Endodermal cell (in vitro differentiated cells): ENCODE measurements at places on chromosomes 4 and X. TPM values are rescaled to one million over a fixed set of nuclear protein-coding genes. Genes with fewer than 3 reads are reported as not detected.
A peak's percentile ranks its signal among the peaks of the same experiment; 100 is the strongest.

The NLGN3 gene
- total RNA-seq: 0.88 and 1.3 TPM in 2 replicates

GRCh38 chrX:39439906-39440798, 638.9 kb downstream of the MID1IP1 start:
- DNase-seq: no peak
- H3K4me1 ChIP-seq: peaks cover 4% of the 10 kb centered on the region
- H3K27me3 ChIP-seq: no peaks in the 10 kb centered on the region
- no peaks in the 10 kb centered on the region for H3K36me3 ChIP-seq

The PLAC8 gene
- total RNA-seq: 1.8 and 2.0 TPM in 2 replicates

The SMIM10 gene
- 1.2 and 1.6 TPM in 2 replicates for total RNA-seq

DNA sequence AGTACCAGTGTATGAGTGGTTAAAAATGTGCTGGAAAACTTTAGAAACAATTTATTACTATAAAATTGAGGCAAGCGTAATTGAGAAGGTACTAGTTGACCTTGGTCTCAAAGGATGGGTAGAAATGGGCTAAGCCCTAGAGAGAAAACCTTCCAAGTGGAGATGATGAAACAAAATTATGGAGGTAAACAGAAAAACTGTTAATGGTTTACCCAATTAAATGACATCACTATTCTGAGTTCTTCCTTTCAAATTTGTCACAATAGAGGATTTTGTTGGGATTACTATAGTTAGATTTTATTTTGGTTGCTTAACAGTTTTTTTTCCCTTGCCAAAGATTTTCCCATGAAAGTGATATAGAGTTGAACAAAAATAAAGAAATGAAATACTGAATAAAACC, 1302.5 kb upstream of the TENM3 start:
- no peaks in the 10 kb centered on the region for H3K27me3 ChIP-seq
- H3K36me3 ChIP-seq: no peaks in the 10 kb centered on the region
- no peaks in the 10 kb centered on the region for H3K4me1 ChIP-seq
- no peak overlapping the region for H3K27ac ChIP-seq

The SUPT20HL1 gene
- 0.09 TPM in 1 of 2 replicates, not detected in the other for total RNA-seq

The SPATA4 gene
- total RNA-seq: not detected in 2 replicates

GRCh38 chr4:41212616-41213203, 1.6 kb downstream of the APBB2 start:
- peak; percentile 69 for DNase-seq
- peaks cover 3% of the 10 kb centered on the region for H3K4me1 ChIP-seq
- peak overlapping the region; percentile 91 for H3K4me3 ChIP-seq
- no peaks in the 10 kb centered on the region for H3K36me3 ChIP-seq
- no peak overlapping the region for H3K27ac ChIP-seq

DNA sequence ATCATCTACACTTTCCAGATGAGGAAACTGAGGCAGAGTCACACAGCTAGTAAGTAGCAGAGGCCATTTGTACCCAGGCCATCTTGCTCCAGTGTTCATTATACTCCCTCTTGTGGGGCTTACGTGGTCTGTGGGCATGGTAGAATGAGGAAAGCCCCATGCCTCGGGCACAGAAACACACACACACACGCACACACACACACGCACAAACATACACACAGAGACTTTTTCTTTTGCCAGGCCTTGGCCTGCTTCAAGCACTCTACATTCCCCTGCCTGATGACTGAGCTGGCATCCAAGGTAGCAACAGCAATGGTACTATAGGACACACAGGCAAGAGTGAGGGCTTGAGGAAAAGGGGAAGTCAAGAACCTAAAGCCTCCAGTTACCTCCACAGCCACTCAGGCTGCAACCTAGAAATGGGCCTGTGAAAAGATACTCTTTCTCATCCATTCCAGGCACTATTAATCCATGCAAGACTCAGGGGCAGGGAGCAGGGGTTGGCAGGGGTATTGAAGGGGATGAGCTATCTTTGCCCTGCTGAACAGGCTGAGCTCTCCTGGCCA, 43.6 kb downstream of the STARD8 start:
- no peaks in the 10 kb centered on the region for H3K27me3 ChIP-seq
- no peak overlapping the region for H3K4me3 ChIP-seq
- no peaks in the 10 kb centered on the region for H3K4me1 ChIP-seq
- no peak for DNase-seq

DNA sequence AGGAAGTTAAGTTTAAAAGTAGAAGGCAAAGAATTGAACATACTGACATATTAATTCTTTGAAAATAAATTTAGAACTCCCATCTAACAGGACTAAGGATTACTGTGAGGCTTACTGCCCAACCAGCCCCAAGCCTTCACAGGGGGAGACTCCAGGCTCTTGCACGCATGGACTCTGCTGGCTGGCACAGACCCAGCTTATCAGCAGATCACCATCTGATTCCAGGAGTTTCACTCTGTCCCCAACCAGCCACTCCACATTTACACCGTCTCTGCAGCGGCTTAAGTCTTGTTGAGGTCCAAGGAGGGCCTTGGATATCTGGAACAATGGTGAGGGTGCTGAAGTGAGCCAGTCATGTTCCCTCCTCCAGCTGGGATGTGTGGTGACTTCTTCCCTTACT, 16.4 kb upstream of the OTUD4 start:
- H3K36me3 ChIP-seq: no peaks in the 10 kb centered on the region
- H3K4me1 ChIP-seq: peaks cover 4% of the 10 kb centered on the region
- no peak for DNase-seq
- H3K4me3 ChIP-seq: no peak overlapping the region
- no peak overlapping the region for H3K27ac ChIP-seq
- no peaks in the 10 kb centered on the region for H3K27me3 ChIP-seq

GRCh38 chrX:147565237-147565636, 346.5 kb upstream of the FMR1 start:
- H3K4me3 ChIP-seq: no peak overlapping the region
- no peak overlapping the region for H3K27ac ChIP-seq
- H3K4me1 ChIP-seq: no peaks in the 10 kb centered on the region
- no peaks in the 10 kb centered on the region for H3K36me3 ChIP-seq
- no peak for DNase-seq
- H3K27me3 ChIP-seq: no peaks in the 10 kb centered on the region
